Kasumi-1 (cell line): ENCODE measurements at places on chromosomes 2 and 18.

- no peak for DNase-seq
Measured at GRCh38 chr2:86254576-86255538, 55.6 kb downstream of the MRPL35 start.

DNA sequence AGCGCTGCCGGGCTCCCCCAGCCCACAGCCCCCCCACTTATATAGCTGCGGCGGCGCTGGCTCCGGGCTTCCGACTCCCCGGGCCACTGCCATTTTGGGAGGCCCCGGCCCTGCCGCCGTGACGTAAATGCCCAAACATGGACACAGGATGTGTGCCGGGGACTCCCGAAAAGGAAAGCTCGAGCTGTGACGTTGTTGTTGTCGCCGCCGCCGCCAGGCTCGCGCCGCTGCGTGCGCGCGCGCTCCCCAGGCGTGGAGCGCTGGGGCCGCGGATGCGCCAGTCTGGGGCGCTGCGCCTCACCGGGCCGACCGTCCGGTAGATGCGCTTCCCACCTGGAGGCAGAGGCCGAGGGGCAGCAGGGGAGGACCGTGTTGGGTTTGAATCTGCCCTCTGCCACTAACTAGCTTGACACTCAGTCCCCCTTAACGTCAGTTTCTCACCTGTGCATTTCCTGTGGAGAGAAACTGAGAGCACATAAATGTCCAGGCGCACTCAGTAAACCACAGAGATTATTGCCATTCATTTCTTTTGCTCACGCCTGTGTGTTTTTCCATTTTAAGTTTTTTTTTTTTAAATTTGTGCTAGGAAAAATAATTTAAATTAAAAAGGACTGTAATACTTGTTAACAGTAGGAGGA is at the start of gene EGR4:
Gene EGR4 (minus strand): TSS at position 15 of the 638 bp plus-strand sequence. CDS start 231 bp downstream, outside the sequence.
- DNase-seq: peak; percentile 65

DNA sequence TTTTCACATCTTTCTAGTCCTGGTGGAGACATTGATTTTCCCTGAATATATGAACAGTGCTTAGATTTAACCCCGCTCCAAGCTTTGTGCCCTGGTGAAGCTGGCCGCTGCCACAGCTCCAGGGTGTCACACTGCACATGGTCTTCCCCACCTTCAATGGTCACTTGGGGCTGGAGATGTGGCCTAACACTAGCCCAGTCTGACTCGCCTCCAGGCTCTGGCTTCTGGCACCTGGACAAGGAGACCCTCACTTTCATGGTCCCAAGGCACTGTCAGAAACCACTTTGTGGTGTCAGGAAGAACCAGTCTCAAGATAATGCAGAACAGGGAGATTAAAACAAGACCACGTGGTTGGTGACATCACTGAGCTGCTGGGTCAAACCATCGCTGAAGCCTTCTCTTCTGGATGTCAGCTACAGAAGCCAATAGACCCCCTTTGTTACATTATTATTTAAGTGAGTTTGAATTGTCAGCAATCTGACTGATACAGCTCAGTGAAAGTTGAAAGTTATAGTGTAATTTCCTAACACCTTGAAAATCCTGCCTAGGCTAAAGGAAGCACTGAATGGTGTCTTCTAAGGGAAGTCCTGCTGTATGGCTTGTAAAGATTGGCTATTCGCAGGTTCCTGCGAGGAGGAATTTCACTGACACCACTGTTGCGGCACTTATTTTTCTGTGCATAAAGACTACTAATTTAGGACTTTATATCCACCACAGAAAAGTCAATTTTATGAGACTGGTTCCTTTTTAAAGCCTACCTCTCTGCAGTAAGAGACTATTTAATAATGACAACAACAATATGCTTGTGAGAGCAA is 55.0 kb upstream of the CTDP1 start:
- DNase-seq: no peak

DNA sequence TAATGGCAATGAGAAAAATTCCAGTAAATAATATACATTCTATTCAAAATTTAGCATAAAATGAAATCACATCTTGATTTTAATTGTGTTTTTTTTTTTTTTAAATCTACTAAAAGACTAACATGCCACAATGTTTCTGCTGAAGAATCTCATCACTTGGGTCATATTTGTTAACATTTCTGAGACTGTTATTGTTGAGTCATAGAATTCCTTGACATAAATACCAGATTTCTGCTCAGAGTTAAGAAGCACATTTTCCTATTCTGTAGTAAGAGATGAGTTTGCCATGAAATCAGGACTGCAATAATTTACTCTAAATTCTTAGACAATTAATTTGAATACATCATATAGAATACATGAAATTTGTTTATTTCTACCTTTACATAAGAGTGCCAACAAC is 154.9 kb upstream of the KYNU start:
- DNase-seq: no peak

- DNase-seq: no peak
Measured at GRCh38 chr18:67081482-67082211, 434.9 kb downstream of the DSEL start.

- no peak for DNase-seq
Measured at GRCh38 chr2:141946016-141946415, 184.8 kb downstream of the LRP1B start.

DNA sequence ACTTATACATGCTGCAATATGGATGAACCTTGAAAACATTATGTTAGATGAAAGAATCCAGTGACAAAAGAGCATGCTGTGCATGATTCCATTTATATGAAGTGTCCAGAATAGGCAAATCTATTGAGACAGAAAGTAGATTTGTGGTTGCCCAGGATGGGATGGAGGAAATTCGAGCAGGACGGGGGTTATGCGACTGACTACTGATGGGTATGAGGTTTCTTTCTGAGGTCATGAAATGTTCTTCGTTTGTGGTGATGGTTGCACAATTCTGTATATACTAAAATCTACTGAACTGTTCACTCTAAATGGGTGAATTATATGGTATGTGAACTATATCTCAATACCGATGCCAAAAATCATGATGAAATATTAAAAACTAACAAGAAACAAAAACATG is 18.9 kb upstream of the MTERF4 start:
- no peak for DNase-seq

- no peak for DNase-seq
Measured at GRCh38 chr2:10575609-10576280, 114.0 kb downstream of the NOL10 start.

DNA sequence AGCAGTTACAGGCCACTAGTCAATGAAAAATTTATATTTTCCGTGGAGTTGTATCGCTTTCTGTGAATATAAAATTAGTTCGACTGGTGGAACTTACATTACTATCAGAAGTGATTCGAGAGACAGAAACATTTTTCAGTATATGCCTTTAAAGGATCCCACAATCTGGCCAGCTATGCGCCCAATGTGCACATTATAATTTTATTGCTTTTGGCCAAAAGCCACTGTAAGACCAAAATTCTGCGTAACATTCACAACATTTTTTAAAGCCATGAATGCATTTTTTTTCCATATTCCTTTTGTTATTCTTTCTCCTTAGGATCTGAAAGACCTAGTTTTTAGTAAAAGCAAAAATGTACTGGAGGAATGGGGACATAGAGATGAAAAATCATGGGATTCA is 131.0 kb upstream of the CHAC2 start:
- DNase-seq: no peak

GRCh38 chr2:215136669-215137328 is 1.6 kb downstream of the ABCA12 start:
- no peak for DNase-seq

DNA sequence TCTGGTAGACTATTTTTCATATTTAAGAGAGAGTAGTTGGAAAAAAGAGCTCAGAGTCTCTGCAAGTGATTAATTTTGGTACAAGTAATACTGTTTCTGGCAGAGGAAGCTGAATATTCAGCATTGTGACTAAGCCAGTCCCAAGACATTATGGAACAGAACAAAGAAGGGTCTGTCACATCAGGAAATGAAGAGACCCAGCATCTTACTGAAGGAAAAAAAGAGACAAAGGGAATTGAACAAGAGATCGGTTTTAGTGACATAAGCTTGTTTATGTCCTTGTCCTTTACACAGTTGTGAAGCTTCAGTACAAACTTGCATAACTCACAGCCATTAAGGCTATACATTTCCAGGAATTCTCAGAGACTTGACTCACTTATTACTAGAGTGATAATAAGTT is 568.5 kb upstream of the SLC8A1 start:
- no peak for DNase-seq

DNA sequence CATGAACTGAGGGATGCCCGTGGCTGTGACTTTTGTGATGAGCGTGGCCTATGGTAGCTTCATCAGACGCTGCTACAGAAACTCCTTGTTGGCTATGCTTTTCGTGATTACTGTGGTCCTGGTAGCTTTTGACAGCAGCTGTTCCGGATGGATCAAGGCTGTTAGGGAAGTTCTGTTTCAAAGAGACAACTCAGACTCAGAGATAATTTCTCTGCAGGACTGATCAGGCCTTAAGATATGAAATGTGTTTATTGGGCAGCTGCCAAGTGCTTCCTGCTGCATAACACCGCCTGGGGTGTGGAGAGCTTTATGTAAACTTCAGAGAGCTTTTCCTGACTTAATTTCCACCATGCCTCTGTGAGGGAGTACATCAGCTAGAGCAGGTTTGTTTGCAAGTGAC is 243.8 kb downstream of the TSN start:
- peak; percentile 64 for DNase-seq

DNA sequence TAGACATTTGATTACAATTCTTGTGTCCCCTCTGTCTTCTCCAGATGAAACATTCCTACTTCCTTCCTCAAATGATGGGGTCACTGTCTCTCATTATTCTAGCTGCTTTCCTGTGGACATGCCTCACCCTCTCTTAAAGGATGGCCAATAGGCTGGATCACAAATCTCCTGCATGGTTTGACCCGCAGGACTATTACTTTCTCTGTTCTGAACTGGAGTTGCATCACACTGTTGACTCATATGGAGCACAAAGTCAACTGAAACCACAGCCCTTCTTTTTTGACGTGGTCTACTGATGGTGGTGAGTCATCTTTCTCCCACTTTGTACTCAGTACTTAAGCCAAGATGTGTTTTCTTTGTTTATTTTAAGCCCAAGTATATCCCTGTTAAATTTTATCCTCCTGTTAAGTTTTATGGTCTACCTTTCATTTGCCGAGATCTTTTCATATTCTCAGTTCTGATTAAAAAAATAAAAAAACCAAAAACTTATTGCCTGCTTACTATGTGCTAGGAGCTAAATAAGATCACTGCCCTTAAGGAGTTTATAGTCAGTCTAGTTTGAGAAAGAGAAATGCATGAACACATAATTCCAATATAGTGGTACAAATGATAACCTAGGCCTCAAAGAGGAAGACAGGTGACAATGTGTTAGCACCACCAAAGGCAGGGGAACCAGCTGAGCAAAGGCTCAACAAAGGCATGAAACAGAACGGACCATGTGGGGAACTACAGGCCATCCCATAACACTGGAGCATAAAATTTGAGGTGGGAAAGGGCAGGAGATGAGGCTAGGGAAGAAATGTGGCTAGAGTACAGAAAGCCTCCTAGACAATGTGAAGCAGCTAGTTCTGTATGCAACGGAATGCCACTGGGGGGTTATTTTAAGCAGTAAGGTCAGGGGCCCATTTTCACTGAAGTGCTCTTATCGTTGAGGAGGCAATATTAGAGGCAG is 67.6 kb upstream of the ZFP36L2 start:
- DNase-seq: peak; percentile 91
